ENCODE measurements at places on chromosomes 3 and 15. TPM values are rescaled to one million over a fixed set of nuclear protein-coding genes. Genes with fewer than 3 reads are reported as not detected.

Gene EIF4E3
- polyA plus RNA-seq, result 13.7 TPM

DNA sequence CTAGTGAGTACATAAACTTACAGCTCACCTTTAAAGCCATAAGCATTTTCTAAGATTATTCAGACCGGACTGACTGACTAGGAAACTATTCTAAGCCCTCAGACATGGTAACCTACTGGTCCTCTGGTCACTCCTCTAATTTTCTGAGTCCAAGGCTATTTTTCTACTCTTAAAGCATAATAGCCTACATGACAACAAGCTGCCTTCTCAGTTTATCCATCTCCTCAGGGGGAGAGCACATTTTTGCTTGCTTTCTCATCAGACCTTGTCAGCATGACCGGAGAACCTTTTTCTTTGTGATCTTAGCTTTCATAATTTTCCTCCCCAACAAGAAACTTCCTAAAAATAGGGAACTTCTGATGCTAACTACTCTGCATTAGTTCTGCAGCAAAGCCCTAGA is 38.4 kb downstream of the UBP1 start:
- no peak overlapping the region for H3K27ac ChIP-seq
- peaks cover 35% of the 10 kb centered on the region for H3K36me3 ChIP-seq
- H3K4me3 ChIP-seq, result no peak overlapping the region
- no peak for DNase-seq

DNA sequence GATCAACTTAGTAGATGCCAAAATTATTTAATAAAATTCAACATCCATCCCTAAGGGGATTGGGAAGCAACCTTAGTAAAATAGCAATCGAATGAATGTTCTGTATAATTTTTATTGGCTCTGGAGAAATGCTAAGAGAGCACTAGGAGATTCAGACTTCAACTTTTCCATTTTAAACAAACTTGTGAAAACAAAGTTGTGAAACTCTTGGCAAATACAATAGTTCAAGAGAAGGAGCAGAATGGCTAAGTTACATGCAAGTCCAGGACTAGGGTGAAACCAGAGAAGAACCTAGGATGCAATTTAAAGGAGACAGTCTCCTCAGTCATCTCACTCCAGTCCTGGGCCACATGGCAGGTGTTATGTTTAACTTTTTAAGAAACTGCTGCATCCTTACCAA is 16.7 kb upstream of the ZNF280D start:
- no peaks in the 10 kb centered on the region for H3K4me1 ChIP-seq
- no peaks in the 10 kb centered on the region for H3K27me3 ChIP-seq
- H3K36me3 ChIP-seq, result no peaks in the 10 kb centered on the region
- DNase-seq, result no peak
- no peak overlapping the region for H3K4me3 ChIP-seq

DNA sequence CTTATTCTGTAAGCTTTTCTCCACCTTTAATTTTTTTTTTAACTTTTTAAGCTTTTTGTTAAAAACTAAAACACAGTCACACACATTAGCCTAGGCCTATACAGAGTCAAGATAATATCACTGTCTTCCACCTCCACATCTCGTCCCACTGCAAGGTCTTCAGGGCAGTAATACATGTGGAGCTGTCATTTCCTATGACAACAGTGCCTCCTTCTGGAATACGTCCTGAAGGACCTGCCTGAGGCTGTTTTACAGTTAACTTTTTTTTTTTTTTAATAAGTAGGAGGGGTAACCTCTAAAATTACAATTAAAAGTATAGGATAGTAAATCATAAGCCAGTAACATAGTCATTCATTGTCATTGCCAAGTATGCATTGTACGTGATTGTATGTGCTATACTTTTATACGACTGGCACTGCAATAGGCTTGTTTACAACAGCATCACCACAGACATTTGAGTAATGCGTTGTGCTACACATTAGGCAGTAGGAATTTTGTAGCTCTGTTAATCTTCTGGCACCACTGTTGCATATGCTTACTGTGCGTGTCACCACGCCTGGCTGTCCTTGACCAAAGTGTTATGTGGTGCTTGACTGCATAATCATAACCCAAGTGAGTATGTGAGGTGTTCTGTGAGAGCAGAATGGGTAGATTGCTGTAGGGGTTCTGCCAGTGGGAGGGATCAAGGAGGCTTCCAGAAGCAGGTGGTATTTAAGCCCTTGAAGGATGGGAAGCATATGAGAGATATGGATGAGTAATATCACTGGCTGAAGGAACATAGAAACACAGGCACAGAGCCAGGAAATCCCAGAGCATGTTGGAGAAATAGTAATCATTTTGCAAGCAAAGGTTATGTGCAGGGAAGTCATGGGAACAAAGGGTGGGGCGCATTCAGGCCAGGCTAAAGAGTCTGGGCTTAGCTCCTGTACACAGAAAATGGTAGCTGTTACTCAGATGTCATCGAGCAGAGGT is 18.3 kb downstream of the FBXO22 start:
- H3K36me3 ChIP-seq, result peaks cover 10% of the 10 kb centered on the region
- no peak overlapping the region for H3K27ac ChIP-seq
- H3K4me1 ChIP-seq, result no peaks in the 10 kb centered on the region
- no peaks in the 10 kb centered on the region for H3K27me3 ChIP-seq

Gene CPEB1
- polyA plus RNA-seq, result 0.64 TPM

GRCh38 chr15:85073556-85074194 is 92.0 kb downstream of the PDE8A start:
- no peak overlapping the region for H3K27ac ChIP-seq
- no peak overlapping the region for H3K4me3 ChIP-seq
- no peak for DNase-seq
- H3K4me1 ChIP-seq, result no peaks in the 10 kb centered on the region
- H3K27me3 ChIP-seq, result no peaks in the 10 kb centered on the region

- no peaks in the 10 kb centered on the region for H3K27me3 ChIP-seq
- DNase-seq, result no peak
- H3K4me1 ChIP-seq, result no peaks in the 10 kb centered on the region
- H3K36me3 ChIP-seq, result peaks cover 10% of the 10 kb centered on the region
Measured at GRCh38 chr3:152375546-152375945, 106.8 kb downstream of the MBNL1 start.

Gene PEX5L
- 0.27 TPM for polyA plus RNA-seq

Gene KNL1
- polyA plus RNA-seq, result 2.4 TPM

Gene HGD
- 1.9 TPM for polyA plus RNA-seq

Gene ASB14
- polyA plus RNA-seq, result not detected

DNA sequence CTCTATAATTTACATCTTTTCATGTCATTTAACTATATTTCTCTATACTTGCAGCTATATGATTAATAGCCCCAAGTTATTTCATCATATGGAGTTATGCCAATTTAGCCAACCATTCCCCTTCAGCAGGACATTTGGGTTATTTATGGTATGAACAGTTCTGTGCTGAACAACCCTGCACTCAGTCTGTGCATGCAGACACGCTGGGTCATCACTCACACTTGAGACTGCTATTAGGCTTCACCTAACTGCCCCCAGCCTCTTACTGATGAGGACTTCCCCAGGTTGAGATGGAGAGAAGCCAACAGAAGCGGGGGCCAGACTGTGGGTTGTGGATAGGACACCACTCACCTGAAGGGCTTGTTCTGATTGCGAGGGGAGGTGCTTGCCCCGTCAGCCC is 7.3 kb downstream of the TADA3 start:
- peaks cover 70% of the 10 kb centered on the region for H3K36me3 ChIP-seq
- H3K4me1 ChIP-seq, result peaks cover 13% of the 10 kb centered on the region
- H3K27ac ChIP-seq, result no peak overlapping the region
- H3K4me3 ChIP-seq, result no peak overlapping the region
- H3K27me3 ChIP-seq, result no peaks in the 10 kb centered on the region
- no peak for DNase-seq

Gene MKRN2OS
- polyA plus RNA-seq, result 0.78 TPM

DNA sequence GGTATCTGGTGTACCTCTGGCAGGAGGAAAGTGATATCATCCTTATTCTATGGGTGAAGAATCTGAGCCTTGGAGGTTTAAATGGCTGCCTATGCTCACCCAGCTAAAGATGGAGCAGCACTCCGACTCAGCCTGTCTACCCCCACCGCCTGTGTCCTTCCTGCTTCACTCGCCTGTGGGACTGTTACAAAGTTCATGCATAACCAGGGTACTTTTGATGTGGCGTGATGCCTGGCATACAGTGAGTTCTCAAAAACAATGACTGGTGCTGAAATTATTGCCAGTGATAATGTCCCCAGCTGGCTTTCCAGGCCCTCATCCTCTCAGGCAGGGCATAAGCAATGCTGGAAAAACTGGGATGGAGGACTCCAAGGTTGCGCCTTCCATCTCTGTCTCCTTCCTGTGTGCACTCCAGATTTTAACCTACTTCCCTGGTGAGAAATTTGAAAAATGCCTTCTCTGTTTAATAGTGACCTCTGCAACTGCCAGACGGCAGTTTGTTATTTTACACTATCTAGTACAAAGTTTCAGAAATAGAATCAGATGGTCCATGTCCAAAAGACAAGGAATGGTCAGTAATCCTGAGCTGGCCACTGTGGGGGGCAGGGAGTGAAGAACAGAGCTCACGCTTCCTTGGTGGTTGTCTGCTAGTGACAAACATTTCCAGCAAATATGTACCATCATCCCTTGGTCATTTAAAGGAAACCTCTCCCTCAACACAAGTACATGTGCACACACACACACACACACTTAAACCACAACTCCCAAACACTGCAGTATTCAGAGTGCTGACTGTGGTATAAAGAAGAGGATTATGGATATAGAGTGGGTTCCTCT is 86.5 kb upstream of the NMNAT3 start:
- H3K27me3 ChIP-seq, result no peaks in the 10 kb centered on the region
- no peak overlapping the region for H3K4me3 ChIP-seq
- H3K4me1 ChIP-seq, result no peaks in the 10 kb centered on the region
- no peak for DNase-seq
- H3K27ac ChIP-seq, result no peak overlapping the region

DNA sequence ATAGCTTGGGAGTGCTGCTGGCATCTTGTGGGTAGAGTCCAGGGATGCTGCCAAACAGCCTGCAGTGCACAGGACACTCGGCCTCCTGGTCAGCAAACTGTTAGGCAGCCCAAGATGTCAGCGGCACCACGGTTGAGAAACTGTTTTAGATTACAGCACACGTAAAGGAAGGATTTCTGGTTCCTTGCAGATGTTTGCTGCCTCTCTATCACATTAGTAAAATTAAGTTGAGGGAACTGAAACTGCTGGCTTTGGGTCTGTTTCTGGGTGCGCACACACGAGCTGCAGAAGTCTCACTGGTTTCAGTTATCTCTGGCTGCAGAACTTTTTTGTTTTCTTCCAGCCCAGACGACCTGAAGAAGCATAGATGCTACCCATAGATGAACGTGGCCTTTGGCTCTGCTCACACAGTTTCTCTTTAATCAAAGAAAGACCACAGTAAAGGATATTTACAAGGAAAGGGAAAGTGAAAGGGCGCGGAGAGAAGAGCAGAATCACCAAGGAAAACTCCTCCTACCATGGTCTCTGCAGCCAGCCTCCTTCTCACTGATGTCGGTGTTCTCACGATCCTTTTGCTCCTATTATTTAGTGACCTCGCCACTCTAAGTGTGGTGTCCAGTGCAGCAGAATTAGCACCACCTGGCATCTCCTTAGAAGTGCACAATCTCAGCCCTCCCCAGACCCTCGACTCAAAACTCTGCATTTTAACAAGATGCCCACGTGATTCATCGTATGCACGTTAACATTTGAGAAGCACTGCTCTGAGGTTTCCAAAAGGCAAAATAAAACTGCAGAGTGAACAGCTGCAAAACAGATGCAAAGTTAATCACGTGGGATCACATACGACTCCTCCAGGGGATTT is 50.6 kb upstream of the AKAP13 start:
- peak overlapping the region; percentile 81 for H3K27ac ChIP-seq
- no peaks in the 10 kb centered on the region for H3K27me3 ChIP-seq
- peaks cover 14% of the 10 kb centered on the region for H3K4me1 ChIP-seq
- no peaks in the 10 kb centered on the region for H3K36me3 ChIP-seq
- DNase-seq, result peak; percentile 33
- H3K4me3 ChIP-seq, result peak overlapping the region; percentile 31

DNA sequence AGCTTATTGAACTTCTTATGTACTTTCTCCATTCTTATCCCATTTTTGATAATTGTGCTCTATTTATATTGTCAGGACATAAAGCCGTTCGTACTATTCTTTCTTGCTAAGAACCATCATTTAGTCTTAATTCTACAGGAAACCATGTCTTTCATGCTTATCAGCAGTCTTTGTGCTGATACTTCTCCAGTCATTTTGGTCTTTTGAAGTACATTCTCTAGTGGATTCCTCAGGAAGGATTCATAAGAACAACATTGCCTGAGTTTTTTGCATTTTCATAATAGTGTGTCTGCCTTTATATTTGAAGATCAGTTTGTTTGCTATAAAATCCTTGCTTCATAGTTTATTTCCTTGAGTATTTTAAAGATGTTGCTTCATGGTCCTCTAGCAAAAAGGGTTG is 126.6 kb upstream of the NEO1 start:
- no peaks in the 10 kb centered on the region for H3K4me1 ChIP-seq
- H3K27me3 ChIP-seq, result no peaks in the 10 kb centered on the region
- no peak overlapping the region for H3K27ac ChIP-seq
- H3K4me3 ChIP-seq, result no peak overlapping the region
- no peak for DNase-seq
- no peaks in the 10 kb centered on the region for H3K36me3 ChIP-seq

All from thymus (tissue), 14 donors.